ENCODE measurements at places on chromosomes 12 and 14.
A peak's percentile ranks its signal among the peaks of the same experiment; 100 is the strongest.

DNA sequence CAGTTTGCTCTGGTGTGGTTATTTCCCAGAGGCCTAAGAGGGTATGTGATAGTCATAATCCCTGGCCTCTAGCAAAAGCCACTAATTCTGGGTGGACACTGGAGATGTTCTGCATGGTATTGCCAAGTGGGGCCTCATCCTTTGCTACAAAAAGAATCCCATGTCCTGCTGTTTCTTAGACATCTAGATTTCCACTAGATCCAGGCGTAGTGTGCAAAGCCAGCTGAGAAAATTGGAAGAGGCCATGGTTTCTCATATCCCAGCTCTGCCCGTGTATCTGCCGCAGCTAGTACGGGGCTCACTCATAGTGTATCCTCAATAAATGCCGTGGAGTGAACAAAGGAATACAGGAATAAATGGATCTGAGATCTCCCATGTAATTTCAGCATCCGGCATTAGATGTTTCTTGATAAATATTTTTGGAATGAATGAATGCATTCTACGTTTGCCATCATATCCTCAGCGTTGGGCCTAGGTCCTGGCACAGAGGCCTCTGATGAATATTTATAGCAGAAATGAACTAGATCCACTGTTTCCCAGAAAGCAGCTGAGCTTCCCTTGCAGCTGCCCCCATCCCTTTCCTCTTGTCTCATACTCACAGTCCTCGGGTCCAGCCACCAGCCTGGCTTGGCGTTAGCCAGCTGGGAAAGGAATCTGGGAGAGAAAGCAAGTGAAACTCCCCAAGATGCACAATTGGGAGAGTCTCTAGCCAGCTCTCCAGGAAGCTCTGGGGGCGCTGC is 76.3 kb upstream of the NOS1 start:
- DNase-seq, result no peak

GRCh38 chr12:113236539-113237399 is 15.5 kb downstream of the TPCN1 start:
- no peak for DNase-seq

DNA sequence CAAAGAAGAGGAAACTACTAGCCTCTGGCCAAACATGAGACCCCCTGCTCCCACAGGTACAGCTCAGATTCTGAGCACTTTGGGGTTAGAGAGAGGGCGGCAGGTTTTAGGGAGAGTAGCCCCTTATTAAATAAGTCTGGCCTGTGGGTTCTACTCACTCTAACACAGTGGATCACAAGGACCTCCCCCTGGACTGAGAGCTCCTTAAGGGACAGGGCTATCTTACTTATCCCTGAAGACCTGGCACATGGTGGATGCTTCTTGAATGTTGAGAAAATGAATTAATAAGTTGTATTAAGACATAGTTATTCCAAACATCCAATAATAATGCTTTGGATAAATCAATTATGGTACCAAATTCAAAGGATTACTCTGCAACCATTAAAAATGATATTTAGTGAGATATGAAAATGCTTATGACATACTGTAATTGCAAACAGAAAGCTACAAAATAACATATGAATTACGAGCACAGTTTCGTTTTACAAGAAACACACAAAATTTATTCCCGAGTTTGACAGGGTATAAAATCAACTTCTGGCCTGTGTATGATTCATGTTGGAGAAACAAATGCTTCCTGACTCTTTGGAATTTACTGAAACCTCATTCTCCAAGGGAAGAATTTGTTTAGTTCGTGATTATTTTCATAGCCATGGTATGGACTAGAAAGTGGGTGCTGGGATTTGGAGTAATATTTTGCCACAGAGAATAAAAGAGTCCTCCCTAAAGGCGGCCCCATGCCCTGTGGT is 59.3 kb upstream of the BDKRB2 start:
- DNase-seq, result no peak

DNA sequence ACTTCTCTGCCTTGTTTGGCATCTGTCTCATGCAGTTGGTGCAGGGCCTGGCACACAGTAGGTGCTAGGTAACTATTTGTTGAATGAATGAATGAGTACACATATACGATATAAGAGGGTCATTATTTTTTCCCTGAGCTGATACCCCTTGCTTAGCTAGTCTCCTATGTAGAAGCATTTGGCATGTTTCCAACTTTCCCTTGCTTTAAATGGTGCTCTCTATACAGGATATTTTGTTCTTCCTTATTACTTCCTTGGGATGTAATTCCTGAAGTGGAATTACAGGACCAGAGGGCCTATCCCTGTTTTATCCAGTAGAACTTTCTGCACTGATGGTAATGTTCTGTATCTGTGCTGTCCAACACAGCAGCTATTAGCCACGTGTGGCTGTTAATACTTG is 250.1 kb upstream of the PWP1 start:
- DNase-seq, result no peak

- peak; percentile 46 for DNase-seq
Measured at GRCh38 chr14:24080888-24081738, 9.8 kb downstream of the CPNE6 start.

DNA sequence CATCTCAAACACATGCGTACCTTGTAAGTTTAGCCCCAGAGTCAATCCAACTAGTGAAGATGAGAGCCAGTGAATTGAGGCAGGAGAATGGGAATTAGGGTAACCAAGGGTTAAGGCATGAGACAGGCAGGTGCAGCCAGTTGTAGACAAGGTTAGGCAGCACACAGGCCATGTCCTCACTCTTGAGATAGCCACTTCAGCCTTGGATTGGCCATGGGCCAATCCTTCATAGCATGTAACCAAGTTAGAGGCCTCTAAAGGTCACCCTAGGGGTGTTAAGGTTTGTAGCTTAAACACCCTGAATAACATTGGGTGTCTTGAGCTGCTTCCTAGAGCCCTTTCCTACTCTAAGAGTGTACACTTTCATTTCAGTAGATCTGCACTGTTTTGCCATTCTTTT is 208.2 kb upstream of the RBM19 start:
- no peak for DNase-seq

DNA sequence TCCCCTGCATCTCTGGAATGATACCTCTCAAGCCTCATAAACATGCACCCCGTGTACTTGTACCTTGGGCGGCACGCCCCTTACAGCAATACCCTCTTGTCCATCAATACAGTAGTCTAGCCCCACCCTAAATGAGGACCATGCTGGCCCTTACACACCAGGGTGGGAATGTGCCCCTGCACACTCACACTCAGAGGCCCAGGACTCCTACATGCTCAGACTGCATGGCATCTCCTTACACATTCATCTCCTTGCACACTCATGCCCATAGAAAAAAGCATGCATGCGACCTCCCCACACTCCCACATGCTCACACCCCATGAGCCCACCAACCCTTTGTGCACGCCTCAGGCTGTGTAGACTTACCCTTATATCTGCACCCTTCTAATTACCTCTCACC is 22.0 kb downstream of the ITGA7 start:
- no peak for DNase-seq

DNA sequence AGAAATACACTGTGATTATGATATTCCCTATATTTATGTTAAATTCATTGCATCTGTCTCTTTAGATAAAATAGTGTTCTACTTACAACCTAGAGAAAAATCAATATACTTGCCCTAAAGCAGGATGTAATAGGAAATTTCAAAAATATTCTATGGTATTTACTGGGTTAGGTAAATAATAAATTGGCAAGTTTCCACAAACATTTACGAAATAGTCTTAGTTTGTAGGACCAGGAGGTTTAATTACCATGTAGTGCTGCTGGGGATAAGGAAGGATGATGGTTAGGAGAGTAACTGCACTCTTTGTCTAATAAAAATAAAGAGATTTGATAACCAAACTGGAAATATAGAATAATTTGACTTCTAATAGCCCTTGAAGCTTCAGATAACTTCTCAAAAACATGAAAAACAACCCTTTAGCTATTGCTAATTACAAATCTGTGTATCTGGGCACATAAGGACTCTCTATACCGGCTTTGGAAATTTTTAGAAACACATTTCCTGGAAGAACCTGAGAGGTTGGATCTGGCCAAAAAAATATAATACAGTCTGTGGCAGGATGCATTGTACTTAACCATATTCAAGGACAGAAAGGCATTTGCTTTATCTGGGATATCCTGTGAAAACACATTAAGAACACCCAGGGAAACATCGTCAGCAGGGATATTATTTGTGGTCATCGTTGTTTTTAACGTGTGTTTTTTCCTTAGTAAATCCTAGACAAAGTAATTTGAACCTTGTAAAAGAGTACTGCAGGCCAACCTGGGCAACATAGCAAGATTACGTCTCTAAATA is 36.7 kb upstream of the TMCC3 start:
- DNase-seq, result no peak

GRCh38 chr12:70854138-70854537 is 66.4 kb downstream of the PTPRR start:
- DNase-seq, result no peak

DNA sequence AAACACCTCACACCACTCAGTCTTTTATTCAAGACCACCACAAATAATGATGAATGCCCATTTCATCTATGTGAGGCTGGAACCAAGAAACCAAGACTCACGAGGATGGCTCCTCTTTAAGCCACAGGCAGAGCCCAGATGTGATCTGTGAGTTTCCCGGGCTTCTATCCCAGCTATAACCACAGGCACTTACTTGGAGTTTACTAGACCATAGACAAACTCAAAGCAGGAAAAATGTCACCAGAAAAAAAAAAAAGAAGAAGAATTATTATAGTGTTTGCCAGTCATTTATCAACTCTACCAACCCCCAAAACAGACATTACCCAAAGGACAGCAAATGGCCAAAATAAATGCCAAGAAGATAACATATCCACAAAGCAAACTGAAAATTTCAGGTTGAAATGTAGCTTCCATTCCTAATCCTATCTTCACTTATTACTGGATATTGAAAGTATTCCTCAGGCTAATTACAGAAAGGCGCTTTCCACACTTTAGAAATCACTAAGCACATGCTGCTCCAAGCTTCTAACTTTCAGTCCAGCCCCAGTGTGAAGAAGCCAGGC is 44.7 kb downstream of the ZFYVE1 start:
- DNase-seq, result no peak

DNA sequence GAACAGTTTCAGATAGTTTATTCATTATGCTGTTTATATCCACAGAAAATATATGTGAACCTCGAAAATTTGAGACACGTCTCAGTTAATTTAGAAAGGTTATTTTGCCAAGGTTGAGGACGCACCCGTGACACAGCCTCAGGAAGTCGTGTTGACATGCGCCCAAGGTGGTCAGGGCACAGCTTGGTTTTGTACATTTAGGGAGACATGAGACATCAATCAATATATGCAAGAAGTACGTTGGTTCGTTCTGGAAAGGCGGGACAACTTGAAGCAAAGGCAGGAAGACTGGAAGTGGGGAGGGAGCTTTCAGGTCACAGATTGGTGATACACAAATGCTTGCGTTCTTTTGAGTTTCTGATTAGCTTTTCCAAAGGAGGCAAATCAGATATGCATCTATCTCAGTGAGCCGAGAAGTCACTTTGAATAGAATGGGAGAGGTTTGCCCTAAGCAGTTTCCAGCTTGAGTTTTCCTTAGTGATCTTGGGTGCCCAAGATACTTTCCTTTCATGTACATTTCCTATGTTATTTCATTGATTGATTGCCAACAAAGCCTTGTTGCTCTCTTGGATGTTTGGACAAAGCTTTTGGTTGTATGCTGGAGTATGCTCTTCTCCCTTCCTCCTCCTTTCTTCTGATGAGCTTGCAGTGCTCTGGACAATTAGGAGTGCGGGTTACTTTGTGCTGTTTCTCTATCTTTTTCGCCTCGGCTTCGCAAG is 3.2 kb downstream of the SNAPC1 start:
- DNase-seq, result no peak

GRCh38 chr14:93788543-93789227 is 400 bp upstream of the PRIMA1 start:
- no peak for DNase-seq

GRCh38 chr12:25347716-25348592 is 97.2 kb upstream of the KRAS start:
- no peak for DNase-seq

GRCh38 chr14:68820999-68821683 is 28.3 kb upstream of the ZFP36L1 start:
- no peak for DNase-seq

DNA sequence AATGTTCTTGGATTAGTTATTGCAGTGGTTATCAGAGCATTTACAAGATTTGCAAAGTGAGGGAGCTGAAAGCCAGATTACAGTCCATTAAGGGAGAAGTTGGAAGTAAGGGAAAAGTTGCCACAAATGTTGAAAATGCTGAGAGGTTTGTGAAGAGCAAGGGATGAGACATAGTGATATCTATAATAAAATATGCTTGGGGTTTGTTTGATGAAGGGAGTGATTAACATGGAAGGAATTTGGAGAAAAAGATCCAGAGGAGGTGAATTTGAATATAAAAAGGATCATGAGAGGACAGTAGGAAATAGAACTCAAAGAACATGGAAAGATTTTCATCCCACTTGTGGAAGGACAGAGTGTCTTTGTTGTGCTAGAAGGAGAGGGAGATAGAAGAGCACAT is 19.3 kb upstream of the CCER1 start:
- no peak for DNase-seq

DNA sequence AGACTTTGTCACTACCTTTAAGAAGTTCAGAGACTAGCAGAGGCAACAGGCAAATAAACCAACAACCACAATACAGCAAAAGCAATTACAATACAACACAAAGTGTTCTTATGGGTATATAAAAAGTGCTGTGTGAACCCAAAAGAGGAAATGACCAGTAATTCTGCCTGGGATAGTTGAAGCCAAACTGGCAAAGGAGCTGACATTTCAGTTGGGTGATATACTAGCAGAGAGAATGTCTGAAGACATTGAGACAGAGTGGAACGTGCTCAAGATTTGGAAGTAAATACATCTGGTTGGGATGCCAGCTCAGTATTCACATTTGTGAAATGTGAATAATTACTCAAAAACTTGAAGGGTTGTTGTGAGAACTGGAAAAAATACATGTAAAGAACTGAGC is 80.6 kb upstream of the GTF2A1 start:
- no peak for DNase-seq

DNA sequence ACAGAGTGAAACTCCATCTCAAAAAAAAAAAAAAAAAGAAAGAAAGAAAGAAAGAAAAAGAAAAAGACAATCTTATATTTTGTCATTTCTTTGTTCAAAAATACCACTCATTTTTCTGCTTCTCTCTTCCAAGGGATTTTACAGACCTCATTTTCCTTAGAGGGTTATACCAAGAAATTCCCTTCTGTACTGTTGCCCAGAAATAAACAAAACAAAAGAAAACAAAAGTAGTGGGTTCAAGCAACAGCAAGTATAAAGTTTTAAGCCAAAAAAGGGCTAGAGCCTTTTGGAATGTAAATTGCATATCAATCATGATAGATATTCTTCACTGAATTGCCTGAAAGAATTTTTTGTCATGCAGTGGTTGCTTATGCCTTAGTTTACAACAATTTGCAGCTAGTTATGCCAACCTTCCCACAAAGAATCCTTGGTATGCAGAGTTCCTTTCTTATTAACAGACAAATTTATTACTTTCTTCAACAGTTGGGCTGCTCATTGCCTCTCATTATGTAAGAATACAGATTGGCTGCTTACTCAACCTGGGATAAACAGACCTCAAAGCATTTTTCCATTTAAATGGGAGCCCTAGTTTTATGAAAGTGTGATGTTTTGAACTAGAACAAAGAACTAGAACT is 129.1 kb upstream of the PPFIA2 start:
- no peak for DNase-seq
